ENCODE measurements at places on chromosomes 13 and 19.

- DNase-seq: no peak
Observed at GRCh38 chr13:75919660-75920199, 283.6 kb downstream of the LMO7 start.

DNA sequence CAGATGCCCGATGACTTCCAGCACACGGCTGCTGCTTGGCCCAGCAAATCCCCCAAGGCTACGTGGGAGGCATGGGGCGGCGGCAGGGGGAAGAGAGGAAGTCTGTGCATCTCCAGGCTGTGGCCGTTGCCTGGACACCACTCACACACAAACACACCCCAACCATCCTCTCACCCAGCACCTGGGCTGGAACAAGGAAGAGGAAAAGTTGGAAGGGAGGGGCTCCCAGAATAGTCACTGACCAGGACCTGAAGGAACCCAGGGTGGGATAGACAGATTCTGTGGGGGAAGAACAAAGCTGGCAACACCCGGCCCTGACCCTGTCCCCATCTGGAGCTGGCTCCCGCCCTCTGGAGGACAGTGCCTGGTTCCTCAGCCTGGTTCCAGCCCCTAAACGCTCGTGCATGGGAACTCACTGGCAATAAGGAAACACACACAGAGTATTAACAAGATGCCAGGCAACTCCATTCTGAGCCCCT, 11.2 kb downstream of the PPP6R1 start:
- peak; percentile 37 for DNase-seq

GRCh38 chr19:44517146-44517545, 12.3 kb downstream of the CEACAM20 start:
- no peak for DNase-seq

GRCh38 chr13:42807866-42808265, 26.5 kb downstream of the FAM216B start:
- DNase-seq: peak; percentile 47

GRCh38 chr19:1252821-1253513, 4.6 kb downstream of the MIDN start:
- peak; percentile 93 for DNase-seq

DNA sequence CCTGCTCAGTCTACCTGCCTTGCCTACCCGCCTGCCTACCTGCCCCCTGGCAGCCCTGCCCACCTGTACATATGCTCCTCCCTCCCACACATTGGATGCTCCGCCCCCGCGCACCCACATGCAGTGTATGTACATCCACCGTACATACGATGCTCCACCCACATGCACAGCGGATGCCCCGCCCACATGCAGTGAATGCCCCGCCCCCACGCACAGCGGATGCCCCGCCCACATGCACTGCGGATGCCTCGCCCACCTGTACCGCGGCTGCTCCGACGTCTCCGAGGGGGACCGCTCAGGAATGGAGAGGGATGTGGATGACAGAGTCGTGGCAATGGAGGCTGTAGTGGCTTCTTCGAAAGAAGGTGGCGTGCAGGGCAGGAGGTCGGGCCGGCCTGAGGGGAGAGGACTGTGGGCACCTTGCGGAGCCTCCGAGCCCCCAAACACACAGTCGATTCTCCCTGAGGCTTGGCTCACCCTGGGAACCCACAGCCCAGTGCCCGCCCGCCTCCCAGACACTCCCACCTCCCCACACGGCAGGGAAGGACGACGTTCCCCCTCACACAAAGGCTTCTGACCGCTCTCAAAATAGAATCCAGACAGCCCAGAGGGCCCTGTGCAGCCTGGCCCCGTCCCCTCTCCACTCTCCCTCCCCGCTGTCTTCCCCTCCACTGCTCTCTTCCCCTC, 16.5 kb upstream of the CACTIN start:
- DNase-seq: no peak

DNA sequence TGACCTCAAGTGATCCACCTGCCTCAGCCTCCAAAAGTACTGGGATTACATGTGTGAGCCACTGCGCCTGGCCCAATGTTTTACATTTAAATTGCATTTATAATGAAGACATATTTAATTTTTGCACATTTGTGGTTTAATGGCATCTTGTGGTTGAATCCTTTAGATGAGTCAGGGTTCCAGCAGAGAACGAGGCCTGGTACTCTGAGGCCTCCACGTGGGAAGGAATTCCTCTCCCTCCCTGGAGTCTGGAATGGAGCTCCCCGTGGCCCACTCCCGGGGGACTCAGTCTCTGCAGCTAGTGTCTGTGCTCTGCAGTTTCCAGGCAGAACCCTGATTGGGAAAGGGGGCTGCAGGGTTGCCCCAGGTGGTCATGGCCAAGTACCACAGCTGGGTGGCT, 24.2 kb downstream of the ZFR2 start:
- no peak for DNase-seq

DNA sequence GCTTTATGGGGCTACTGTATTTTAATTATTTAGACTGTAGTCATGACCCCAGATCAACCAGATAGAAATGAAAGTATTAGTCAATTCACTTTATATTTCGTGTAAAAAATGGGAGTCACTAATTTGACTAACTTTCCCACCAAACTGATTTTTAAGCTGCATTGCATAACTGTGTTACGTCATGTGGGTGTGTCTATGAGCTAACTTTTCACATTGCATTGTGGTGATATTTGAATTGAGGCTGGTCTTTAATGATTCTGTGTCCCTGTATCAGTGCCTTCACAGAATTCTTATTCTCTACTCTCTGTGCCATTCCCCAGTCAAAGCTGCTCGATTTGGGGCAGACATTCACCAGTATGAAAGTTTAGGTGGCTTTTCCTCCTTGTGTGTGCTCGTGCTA, 172.7 kb upstream of the MAB21L1 start:
- peak; percentile 10 for DNase-seq

DNA sequence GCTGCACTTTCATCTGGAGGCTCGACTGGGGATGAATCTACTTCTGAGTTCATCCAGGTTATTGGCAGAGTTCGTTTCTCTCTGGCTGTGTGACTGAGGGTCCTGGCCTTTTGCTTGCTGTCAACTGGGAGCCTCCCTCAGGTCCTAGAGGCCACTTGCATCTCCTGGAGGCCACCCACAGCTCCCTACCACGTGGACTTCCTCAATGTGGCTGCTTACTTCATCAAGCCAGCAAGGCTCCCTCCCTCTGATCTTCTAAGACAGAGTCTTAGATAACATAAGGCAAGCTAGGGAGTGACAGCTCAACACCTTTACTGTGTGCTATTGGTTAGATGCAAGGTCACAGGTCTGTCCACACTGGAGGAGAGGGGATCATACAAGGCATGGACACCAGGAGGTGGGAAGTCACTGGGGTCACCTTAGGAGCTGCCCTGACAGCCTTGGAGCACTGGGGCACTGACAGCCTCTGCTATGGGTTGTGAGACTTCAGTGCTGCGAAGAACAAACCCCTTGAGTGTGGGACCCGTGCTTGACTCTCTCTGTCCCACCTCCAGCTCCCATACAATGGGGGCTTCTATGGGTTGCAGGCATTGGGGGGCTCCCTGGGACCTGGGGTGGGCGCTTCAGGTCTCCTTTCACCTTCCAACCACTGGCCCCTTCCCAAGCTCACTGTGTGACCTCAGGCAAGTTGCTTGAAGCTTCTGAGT, 5.3 kb downstream of the FAM187B start:
- no peak for DNase-seq

DNA sequence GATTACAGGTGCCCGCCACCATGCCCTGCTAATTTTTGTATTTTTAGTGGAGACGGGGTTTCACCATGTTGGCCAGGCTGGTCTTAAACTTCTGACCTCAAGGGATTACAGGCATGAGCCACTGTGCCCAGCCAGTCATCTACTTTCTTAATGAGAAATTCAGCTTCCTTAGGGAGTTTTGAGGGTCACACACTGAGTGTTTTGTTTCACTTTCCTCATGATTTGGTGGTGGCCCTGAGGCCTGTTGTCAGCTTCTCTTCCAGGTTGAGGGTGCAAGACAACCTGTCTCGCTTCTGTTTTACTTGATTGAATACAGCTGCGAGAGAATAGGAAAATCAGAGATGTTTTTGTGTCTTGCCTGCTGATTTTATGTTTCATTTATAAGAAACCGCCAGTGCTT, 9.9 kb downstream of the FRY start:
- DNase-seq: no peak

GRCh38 chr19:12156223-12157058, at the start of gene ZNF625:
ZNF625 (minus strand) TSS chr19:12156734; CDS start chr19:12156558, 176 bp downstream.
- DNase-seq: peak; percentile 74

- DNase-seq: peak; percentile 47
Observed at GRCh38 chr19:48844472-48844871, 8.2 kb upstream of the HSD17B14 start.

DNA sequence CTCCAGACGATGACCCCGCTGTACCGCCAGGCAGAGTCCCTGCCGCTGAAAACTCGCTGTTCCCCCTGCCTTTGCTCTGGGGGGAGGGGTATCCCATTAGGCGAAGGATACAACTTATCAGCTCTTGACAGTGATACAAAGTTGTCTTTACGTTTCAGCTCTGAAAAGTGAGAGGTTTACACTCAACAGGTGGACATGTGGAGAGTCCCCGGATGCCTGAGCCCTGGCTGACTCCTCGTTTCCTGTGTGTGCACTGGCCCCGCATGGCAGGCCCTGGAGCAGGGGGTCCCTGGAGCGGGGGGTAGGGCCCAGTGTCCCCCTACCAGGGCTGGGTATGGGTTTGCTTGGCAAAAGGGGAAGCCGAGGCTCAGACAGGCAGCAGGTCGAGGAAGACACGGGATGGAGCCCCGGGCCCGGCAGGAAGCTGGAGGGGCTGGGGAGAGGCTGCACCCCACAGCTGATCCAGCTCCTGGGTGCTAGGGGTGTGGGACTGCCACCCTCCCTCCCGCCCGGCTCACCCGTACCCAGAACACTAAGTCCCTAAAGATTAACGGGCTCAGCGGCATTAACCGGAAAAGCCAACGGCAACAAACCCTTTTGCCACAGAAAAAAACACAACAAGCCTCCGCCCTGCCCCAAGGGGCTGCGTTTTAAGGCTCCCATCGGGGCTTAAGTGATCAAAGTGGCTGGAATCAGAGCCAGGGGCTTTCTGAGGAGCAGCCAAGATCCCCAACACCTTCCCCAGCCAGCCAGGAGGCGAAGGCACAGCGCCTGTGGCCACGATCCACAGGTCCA, 5.6 kb downstream of the TCF3 start:
- no peak for DNase-seq

DNA sequence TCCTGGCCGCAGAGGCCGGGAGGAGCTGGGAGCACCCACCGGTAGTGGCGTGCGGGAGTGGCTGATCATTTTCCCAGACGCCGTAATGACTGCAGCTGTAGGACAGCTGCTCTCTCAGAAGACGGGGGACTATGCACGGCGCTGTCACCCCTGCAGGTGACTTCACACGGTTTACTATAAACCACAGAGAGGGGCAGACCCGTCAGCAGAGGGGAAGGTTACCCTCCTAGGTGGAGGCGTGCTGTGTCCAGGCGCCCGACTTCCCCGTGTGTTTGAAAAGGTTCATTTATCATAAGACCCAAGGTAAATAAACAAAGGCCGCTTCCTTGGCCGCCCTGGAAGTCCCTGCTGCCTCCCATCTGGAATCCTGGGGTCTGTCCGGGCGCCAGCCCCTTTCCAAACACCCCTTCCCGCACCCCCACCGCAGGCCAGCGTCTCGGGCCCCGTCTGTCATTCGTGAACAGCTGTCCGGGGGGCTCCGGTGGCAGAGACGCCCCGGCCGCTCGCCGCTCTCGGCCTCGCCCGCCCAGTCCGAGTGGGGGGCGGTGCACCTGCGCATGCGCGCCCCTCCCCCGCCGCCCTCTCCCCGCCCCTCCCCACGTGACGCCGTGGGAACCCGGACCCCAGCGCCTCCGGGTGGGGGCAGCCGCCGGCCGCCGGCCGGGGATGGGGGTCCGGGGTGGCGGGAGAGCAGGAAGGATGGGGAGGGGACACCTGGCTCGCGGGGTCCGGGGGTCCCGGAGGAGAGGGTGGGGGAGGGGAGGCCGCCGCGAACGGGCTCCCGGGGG, 915 bp downstream of the SHC2 start:
- no peak for DNase-seq

- DNase-seq: no peak
Observed at GRCh38 chr19:36574741-36575140, 1.6 kb upstream of the ZNF529 start.

DNA sequence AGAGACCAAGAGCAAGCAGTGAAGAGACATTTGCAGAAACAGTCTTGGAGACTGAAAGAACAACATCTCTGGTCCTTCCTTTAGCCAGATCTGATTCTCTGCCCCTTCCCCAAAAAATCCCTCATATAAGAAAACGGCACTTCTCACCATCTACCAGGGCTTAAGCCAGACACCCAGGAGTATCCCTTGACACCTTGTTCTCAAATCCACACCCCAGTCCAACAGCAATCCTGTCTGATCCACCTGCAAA, 1.7 kb upstream of the PLEKHG2 start:
- no peak for DNase-seq

GRCh38 chr13:79771493-79771892, 290.5 kb downstream of the NDFIP2 start:
- no peak for DNase-seq

DNA sequence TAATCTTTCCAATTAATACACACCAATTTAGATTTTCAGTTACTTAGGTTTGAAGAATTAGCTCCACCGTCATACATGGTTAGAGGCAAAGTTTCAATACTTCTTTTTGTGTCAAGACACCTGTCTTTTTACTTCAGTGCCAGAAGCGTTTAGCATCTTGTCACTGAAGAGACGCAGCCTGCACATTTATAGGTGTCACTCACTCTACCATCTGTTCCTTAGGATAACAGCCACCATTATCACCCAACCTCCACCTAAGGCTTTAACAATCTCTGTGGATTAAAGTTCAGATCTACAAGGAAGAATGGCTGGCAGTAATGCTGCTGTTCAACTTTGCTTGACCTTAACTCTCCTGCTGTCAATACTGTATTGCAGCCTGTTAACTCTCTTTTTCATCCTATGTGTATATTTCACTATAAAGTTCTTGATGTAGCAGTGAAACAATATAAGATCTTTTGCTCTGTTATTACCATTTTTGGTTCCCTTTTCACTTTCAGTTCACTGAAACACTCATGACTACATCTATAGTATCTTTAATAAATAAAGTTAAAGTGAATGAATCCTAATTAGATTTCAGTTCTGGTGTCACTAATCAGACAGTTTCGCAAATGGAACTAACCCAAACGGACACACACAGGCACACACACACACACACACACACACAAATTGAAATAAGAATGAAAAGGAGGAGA, 435.6 kb downstream of the PCDH9 start:
- DNase-seq: no peak

- DNase-seq: no peak
Observed at GRCh38 chr19:13066226-13066625, 36.4 kb downstream of the LYL1 start.

DNA sequence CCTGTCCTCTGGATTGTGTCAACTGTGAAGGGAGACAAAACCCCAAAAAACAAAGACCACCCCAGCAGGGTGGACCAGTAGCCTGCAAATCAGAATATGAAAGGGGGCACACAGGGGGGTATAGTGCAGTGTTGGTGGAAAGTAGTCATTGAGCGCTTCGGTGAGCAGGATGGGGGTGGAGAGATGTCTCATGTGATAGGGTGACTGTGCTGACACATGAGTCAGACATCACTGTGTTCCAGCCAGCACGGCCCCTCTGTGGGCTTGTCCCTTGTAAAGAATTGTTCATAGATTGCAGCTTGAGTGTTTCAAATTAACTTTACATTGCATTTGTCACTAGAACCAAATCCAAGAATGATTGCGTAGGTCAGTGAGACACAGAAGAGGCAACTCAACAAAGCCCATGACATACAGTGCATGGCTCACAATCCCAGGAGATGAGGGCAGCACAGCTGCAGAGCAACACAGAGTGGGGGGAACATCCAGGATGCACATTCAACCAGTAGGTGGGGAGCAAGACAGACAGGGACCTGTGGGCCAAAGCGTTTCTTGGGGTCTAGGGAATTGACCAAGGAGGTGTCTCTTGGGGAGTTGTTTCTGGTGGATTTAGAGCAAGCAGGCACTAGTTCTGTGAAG, 7.5 kb downstream of the ZNF440 start:
- peak; percentile 28 for DNase-seq

Data from renal cortical epithelial cell (primary cell).